ENCODE measurements at places on chromosomes 5 and 9.

- DNase-seq, result no peak
Observed at GRCh38 chr5:100131161-100131560, 404.0 kb upstream of the FAM174A start.

DNA sequence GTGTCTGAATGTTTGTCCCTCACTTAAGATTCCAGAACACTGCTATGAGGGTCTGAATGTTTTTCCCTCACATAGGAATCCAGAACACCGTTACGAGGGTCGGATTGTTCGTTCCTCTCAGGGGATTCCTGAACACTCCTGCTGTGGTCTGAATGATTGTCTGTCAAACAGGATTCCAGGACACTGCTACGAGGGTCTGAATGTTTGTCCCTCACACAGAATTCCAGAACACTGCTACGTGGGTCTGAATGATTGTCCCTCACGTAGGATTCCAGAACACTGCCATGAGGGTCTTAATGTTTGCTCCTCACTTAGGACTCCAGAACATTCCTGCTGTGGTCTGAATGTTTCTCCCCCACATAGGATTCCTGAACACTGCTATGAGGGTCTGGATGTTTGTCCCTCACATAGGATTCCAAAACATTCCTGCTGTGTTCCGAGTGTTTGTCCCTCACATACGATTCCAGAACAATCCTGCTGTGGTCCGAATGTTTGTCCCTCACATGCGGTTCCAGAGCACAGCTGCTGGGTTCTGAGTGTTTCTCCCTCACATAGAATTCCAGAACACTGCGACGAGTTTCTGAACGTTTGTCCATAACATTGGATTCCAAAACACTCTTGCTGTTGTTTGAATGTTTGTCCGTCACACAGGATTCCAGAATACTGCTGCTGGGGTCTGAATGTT is 199.5 kb downstream of the FOXD4L6 start:
- DNase-seq, result no peak

DNA sequence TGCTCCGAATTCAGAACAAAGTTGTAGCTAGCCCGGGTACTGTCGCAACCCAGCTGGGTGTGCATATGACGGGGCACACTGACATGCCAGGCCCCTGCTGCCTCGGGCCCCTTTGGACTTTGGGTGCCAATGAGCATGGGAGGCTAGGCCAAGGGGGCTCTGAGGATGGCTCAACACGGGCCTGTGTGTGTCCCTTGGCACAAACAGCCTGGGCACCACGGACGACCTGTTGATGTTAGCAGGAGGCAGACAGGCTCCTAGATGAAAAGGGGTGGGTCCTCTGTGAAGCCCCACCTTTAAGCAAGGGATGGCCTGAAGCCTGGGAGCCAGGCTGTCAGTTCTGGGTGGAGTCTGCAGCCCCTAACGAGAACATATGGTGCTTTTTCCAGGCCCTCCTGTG is 1688.2 kb downstream of the EFNA5 start:
- no peak for DNase-seq

DNA sequence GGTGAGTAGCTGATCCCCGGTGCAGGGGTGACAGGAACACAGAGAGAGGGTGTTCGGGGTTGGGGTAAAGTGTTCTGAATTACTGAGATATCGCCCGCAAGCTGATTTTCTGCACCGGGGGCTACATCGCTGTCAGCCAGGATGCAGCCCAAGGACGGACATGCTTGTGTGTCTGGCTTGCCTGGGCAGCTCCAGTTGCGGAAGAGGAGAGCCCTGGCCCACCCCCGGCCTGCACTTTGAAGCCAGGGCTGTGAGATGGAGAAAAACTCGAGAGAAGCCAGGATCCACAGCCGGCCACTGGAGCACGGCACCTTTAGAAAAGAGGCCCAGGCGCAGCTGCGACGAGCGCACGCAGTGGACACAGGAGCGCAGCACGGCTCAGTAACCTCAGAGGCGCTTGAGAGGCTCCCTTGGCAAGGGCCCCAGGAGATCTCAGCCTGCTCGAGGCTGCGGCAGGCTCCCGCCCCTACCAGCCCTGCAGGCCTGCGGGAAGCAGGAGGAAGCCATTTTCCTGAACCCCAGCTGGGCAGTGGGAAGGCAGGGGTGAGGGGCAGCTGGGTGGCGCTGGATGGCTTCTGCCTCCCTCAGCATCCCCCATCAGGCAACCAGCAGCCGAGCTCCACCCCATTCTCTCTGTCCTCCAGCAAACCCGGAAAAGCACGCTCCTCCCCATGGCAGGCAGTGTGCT is 59.2 kb downstream of the C9orf50 start:
- no peak for DNase-seq

DNA sequence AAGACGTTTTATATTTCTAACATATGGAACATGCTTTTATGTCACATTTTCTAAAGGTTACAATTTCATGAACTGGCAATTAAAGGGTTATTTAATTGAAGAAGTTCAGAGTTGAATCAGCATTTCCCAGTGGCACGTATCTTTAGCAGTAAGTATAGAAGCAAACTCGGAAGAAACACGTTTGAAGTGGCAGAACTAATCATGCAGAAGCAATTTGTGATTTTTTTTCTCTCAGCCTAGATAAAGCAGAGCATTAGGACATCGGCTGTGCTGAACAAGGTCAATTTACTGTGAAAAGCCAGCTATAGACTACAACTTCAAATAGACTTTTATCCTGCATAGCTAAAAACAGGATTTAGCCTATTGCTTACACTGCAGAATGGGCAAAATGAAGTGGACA is 104.7 kb downstream of the ISL1 start:
- DNase-seq, result no peak

DNA sequence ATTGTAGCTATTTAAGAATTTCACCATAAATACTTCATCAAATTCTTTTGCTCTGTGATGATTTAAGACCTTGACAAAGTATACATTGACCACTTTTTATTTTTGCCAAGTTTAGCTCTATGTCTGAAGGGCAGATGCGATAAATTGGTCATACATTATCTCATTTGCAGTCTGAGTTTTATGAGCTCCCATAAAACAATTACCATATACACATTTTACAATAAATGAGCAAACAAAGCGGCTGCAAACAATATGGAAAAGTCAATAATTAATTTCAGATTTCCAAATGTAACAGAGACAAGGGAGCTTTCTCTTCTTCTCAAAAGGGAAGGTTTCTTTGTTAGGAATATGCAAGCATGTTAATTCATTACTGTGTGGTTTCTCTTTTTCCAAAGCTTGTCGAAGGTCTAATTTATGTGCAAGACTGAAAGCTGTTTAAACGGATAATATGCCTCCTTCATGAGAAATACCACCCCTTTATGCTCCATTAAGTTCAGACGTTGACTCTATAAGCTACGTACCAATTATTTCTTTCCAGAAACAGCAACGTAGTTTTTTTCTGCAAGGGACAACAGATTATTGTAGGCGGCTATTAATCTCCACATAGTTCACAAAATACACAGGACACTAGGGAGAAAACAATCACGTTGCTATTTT is 7.0 kb upstream of the IZUMO3 start:
- no peak for DNase-seq

DNA sequence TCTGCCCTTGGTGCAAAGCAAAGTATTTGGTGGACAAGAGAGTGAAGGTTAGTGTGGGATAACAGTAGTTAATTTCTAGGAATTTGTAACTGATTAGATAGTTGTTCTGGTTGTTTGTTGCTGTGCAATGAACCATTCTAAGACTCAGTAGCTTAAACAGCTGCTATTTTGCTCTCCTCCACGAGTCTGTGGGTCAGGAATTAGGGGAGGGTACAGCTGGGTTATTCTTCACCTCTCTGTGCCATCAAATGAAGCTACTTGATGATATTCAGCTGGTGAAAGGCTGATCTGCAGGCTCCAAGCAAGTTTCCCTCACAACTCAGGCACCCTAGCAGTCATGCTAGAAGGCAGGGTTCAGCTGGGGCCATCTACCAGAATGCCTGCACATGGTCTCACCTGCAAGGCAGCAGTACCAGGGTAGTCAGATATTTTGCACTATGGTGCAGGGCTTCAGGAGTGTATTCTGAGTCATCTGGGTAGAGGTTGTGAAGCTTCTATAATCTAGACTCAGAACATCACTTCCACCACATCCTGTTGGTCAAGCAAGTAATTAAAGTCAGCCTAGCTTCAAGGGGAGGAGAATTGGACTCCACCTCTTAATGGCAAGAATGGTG is 159.5 kb upstream of the SLC28A3 start:
- no peak for DNase-seq

DNA sequence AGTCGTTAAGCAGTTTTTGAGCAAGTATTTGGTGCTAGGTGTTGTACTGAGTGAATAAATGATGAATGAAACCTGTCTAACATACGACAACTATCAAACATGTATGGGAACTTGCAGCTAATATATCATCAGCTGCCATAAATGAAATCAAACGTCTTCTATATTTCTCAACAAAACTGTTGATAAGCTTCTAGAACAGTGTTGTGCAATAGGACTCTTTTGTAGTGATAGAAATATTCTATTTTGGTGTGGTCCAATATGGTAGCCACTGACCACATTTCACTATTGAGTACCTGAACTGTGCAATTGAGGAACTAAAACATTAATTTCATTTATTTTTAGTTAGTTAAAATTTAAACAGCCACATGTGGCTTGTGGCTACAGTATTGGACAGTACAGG is 16.3 kb upstream of the FYB1 start:
- DNase-seq, result no peak

- DNase-seq, result no peak
Observed at GRCh38 chr5:164721656-164722055, 1216.2 kb downstream of the MAT2B start.

GRCh38 chr9:112848316-112849151 is 42.1 kb downstream of the SLC46A2 start:
- DNase-seq, result no peak

DNA sequence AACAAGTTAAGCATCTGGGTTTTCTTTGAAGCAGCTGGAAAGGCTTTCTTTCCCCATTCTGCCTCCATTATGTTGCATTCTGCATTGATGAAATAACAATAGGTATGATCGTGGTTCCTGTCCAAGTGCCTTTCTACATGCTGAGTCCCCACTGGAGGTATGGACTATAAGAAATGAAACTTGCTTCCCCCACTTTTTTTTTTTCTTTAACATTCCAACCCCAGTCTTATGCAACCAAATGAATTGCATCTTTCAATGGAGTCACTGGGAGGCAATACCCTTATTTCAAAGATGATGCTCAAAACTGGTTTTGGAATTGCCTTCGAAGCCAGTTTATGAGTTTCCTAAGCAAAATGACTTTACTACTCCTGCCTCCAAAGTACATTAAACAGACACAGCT is 58.9 kb downstream of the ARSB start:
- no peak for DNase-seq

GRCh38 chr9:108662091-108662875 is 193.5 kb downstream of the ACTL7B start:
- DNase-seq, result no peak

- DNase-seq, result no peak
Observed at GRCh38 chr9:19423163-19423562, 14.4 kb downstream of the ACER2 start.

- no peak for DNase-seq
Observed at GRCh38 chr5:55143624-55144023, 16.3 kb upstream of the GPX8 start.

DNA sequence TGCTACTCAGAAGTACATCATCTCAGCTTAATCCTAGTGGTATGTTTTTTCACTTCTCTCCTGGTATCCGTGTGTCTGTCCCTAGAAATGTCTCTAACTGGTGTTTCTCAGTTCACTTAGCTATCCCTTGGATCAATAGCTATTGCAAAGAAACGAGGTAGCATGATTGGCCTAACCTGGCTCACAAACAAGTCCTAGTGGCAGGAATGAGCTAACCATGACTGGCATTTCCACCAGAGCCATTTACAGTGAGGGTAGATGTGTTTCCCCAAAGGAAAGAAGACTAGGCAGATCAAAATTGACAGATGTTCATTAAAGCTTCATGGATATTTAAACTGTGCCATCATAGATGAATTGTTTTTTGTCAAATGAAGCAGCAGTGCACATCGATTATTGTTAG is 82.5 kb downstream of the PALM2AKAP2 start:
- no peak for DNase-seq

DNA sequence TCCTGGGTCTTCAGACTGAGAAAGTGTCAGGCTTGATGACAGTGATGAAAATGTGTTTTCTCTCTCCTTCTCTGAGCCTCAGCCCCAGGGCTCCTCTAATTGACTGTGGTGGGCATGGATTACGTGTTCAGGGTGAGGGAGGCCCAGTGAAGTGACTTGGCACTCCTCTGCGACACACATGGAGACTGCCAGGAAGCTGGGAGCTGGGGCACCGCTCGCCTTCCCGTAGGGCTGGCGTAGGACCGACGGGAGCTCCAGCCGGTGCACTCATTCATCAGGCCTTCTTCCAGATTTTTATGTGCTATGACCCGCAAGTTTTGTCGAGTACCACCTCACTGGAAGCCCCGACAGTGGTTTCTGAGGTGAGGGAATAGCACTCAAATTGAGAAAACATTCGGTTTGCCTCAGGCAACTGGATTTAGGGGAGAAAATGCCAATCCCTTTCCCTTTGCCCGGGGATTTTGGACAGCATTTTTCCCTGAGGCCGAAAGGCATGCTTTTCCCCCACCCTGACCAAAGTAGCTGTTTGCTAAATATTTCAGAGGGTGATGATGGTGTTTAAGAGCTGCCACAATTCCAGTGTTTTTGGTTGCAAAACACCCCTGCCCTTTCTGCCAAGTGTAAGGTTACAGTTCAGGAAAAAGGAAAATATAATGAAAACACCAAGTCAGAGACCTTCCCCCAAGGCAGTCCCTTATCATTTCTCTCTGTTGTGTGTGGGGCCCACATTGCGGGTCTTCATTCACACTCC is 83.7 kb downstream of the PCSK5 start:
- no peak for DNase-seq

Data from SHP77 treated with DMSO at 0.1 percent for 48 hours (cell line).